Tongue (tissue), 3 donors: ENCODE measurements at places on chromosomes 11 and 22. TPM values are rescaled to one million over a fixed set of nuclear protein-coding genes. Genes with fewer than 3 reads are reported as not detected.
A peak's percentile ranks its signal among the peaks of the same experiment; 100 is the strongest.

The PLCB3 gene
- total RNA-seq, result 18.5 TPM

The MRPL16 gene
- total RNA-seq, result 42.6 TPM

The HBG1 gene
- total RNA-seq, result 7.5 TPM

The POLD3 gene
- 15.0 TPM for total RNA-seq

The INS gene
- not detected for total RNA-seq

GRCh38 chr11:69867076-69868005, 48.1 kb upstream of the FGF3 start:
- peak; percentile 36 for DNase-seq

DNA sequence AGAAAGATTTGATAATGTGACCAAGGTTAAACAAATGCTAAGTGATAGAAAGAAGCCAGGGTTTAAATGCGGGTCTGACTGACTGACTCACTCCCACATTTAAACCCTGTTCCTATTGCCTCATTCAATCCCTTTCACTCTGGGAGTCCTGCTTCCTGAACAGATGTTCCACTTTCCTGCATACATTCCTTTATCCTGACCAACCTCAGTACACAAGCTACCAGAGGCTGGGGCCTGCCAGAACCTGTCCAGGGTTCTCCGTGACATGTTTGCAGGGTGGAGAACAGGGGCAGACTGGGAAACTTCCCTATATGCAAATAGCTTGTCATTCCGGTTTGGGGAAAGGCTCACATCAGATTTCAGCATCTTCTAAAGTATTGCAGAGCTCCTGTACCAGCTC, 3.0 kb upstream of the ANKK1 start:
- DNase-seq, result peak; percentile 79

DNA sequence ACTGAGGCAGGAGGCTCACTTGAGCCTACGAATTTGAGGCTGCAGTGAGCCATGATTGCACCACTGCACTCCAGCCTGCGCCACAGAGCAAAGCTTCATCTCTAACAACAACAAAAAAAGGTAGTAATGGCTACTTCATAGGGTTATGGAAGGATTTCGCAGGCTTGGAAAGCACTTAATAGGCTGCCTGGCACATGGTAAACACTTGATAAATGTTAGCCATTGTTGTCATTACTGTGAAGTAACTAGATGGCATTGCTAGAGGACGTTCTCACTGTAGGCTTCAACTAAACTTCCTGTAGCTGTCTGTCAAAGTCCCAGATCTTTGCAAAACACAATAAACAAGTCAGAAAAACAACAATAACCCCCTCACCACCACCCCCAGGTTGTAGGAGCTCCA, 357.2 kb upstream of the NARS2 start:
- DNase-seq, result no peak

DNA sequence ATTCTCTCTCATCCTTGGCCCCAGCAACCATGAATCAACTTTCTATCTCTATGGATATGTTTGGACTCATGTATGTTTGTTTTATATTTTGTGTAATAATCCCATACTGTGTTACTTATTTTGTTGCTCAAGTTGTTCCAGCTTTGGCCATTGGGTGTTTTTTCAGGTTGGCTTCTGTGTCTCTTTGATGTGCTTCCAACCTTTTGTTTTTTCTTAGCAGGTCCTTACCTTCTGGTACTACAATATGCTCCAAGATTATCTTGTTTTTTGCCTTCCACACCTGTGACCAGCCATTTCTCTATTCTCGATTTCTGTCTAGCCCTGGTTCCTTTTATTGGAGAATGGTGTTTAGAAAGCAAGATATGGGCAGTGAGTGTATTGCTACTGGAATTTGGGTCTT, 14.2 kb downstream of the GVQW3 start:
- DNase-seq, result no peak

- no peak for DNase-seq
Measured at GRCh38 chr11:20592741-20593140, 6.7 kb upstream of the SLC6A5 start.

GRCh38 chr11:134794192-134794591, 382.1 kb upstream of the B3GAT1 start:
- DNase-seq, result no peak

DNA sequence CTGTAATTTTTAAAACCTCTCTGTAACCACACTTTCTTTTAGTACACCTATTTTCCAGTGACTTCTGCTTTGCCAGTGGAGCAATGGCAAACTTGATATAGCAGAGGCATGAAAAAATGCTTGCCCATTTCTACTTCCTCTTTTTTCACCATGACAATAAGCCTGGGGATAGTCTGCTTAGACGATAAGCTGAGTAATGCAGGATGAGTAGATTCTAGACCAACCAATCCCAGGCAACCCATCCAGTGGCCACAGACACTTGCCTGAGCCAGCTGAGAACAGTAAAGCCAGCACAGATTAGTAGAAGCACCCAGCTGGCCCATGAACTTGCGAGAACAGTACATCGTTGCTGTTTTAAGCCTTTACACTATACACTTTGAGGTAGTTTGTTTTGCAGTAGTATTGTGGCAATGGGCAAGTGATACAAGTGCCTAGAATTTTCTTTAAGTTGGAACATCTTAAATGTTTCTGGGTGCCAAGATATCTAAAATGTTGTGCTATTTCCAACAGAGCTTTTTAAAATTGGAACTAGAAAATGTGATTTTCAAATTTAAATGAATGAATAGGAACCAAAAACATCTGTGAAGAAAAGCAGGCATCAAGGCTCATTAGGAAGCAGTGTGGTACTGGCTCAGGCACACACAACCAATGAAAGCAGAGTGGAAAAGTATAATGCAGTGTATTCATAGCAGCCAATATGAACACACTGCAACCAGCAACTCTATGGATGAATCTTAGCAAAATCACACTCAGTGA, 37.7 kb downstream of the DDI1 start:
- peak; percentile 13 for DNase-seq

DNA sequence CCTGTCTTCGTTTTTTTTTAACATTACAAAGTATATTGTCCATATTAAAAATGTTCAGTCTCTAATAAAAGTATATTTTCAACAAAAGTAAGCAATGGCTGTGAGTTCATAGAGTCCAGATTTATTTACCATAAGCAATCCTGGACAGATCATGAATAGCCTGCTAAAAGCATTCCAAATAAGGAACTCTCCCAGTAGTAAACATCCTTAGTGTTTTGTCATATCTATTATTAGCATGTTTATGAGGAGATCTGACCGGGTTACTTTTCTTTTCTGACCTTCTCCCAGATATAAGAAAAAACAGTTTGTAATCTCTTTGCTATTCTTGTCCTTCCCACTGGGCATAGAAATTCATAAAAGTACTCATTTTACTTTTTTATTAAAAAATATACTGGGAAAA, 403.9 kb upstream of the ANO3 start:
- no peak for DNase-seq

GRCh38 chr11:63023841-63024648, 8.4 kb upstream of the SLC22A8 start:
- DNase-seq, result peak; percentile 95

- peak; percentile 96 for DNase-seq
Measured at GRCh38 chr11:61947486-61948210, 2.5 kb upstream of the BEST1 start.

- DNase-seq, result peak; percentile 88
Measured at GRCh38 chr22:32796865-32797573, 4.5 kb upstream of the TIMP3 start.

DNA sequence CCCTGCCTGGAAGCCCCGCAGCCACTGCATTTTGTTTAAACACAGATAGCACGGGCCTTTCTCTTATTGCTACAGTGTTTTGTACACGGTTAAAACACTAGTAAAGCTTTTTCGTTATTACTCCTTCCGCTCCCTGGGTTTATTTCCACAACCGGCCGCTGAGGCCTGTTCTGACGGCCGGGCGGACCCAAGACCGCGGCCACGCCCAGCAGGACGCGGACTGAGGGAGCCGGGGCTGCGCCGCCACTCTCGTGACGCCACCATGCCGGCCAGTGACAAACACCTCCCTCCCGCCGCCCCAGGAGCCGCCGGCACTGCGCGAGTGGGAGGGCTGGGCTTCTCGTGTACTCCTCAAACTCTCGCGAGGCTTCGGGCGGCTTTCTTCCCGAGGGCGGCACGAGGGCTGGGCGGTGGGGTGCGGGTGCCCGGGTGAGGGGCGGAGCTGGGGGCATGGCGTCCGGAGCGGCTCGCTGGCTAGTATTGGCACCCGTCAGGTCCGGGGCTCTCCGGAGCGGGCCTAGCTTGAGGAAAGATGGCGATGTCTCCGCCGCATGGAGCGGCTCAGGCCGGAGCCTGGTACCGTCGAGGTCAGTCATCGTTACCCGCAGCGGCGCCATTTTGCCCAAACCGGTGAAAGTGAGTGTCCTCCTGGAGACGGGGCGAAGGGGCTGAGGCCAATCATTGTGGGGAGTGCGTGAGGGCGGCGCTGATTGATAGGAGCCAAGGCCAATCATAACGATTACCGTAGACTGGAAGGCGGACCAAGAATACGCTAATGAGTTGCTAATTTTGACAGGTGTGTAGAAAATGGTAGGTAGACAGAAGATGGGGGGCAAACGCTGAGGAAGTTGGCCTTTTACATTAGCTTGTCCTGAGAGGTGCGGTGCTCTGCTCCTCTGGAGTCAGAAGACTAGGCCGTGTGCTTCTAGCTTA, at the start of gene SMDT1:
SMDT1 (plus strand) TSS at position 382 of the 933 bp plus-strand sequence; CDS start at position 451, 69 bp downstream.
- peak; percentile 99 for DNase-seq

GRCh38 chr22:32079130-32080089, 36.3 kb downstream of the SLC5A1 start:
- DNase-seq, result peak; percentile 33

DNA sequence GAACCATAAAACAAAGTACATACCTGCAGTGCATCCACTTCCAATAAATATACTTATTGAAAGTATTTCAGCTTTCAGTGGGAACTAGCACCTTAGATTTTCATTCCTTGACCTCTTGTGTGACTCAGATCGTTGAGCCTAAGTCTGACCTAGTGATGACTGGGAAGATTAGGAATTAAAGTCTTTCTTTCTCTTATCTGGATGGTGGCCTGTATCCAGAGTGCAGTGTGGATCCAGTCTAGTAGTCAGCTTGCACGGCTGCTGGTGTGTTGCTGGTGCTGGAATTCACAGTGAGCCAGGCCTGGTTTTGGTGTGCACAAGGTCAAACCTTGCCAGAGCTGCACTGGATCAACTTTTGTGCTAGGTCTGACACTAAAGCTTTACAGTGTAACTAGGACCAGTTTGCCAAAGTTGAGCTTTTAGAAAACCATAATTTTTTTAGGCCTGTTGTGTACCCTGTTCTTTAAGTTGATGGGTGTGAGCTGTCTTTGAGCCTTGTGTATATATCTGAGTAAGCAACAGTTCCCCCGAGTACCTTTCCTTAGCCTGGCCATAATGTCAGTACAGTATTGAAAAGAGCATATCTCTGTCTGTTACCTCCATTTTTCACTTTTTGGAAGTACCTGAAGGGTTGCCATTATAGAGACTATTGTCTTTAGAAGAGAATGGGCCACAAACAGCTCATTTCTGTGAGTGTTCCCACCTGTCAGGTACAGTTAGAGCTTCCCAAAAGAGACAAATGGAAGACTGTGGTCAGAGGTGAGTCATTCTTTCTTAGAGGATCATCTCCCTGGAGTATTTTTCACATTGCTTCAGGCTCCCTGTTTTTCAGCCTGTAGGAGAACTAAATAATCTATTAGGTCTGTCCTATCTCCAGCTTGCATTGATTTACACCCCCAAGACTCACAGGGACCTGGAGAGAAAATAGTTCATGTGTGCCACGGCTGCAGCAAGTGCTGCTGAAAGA, 89.8 kb downstream of the ALX4 start:
- DNase-seq, result no peak

DNA sequence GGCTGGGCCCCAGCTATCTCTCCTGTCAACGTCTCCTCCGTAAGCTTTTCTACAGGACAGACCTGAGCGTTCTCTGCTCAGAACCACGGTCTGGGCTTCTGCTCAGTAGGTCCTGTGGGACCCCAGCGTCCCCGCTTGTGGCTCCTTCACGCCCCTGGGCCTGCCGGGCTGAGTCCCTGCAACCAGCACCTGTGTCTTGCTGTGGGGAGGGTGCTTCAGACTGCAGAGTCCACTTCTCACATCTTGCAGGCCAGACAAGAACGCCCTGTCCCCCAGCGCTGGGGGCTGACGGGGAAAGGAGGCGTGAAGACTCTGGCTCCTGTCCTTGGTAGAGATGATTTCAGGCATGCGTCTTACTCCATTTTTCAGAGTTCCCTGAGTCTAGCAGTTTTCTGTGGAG, 1480.8 kb downstream of the BRD1 start:
- no peak for DNase-seq

DNA sequence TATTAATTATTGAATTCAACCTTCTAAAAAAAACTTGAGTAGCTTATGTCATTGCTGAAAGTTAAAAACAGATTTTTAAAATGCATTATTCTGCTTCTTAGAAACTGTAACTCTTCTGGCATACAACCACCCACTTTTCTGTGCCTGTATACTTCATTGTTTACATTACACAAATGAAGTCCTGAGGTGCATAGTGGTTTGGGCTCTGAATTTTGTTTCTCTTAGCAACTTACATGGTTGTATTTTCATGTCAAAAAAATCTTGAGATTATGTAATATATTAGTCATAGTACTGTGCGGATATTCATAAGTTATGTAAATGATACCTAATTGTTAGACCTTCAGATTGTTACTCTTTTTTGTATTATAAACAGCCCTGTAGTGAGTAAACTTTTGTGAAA, 12.2 kb downstream of the SC5D start:
- DNase-seq, result no peak

- no peak for DNase-seq
Measured at GRCh38 chr11:36364551-36365325, 68.7 kb downstream of the PRR5L start.

- DNase-seq, result no peak
Measured at GRCh38 chr11:60912223-60912850, 1.6 kb upstream of the TMEM109 start.

GRCh38 chr11:130160498-130161155, 1.0 kb downstream of the ST14 start:
- no peak for DNase-seq
